ENCODE measurements at places on chromosomes 7 and 10.

GRCh38 chr10:13587391-13587790 lies 626 bp downstream of the PRPF18 start:
- DNase-seq, result no peak

- DNase-seq, result no peak
These were observed 89.3 kb upstream of the ADRB1 start for GRCh38 chr10:113954409-113954808.

DNA sequence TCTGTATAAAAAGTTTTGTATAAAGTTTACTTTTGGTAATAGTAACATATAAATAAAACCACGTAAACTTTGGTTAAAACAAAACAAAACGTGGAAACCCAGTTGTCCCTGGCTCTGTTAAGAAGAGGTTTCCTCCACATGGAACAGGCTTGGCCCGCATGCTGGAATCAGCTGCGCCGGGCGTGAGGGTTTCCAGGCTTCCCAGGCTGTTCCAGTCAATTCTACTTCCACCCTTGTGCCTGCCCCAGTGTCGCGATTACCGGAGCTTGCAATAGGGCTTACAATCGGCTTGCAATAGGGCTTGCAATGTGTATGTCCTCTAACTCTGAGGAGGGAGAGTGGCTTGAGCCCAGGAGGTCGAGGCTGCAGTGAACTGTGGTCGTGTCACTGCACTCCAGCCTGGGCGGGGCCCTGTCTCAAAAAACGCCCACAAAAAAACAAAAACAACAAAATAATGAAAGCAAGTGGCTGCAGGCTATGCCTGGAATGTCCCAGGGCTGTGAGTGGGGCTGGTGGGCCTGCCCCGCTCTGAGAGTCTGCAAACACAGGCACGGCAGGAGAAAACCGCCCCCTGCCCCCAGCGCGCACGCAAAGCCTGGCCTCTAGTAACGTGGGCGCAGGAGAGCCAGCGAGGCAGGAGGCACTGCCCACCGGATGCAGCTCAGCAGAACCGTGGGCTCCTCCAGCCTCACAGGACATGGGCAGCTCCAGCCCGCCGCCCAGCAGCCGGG lies 16.3 kb downstream of the CYP2W1 start:
- no peak for DNase-seq

DNA sequence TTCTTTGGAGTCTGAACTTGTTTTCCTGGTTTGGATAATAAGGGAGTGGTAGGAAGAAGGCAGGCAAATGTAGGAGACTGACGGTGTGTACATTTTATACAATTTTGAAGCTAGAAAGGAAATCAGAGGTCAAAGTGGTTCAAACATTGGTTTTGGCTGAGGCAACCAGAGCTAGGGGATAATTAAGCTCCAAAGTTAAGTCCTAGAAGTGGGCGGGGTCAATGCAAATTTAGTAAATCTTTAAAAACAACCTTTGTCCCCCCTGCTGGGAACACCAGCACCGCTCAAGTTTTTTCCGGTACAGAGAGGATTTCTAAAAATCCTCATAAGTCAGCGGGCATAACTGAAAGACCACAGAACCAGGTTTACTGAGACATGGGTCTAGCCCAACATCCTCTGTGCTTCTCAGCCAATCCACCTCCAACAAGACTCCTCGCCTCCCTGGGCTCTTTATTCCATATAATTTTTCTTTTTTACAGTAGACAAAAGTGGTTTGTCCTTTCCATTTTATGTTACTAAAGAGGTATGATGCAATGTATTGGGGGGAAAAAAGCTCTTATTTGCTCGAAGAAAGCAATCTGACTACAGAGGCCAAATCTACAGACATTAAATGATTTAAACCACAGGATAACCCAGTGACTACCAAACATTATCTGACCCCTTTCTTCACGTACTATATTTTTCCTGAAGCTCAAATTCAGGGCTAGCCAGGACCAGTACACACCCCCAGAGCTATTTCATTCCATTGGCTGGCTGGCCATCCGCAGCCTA lies 1.6 kb downstream of the GLUD1 start:
- no peak for DNase-seq

GRCh38 chr10:125200396-125200795 lies 40.0 kb upstream of the CTBP2 start:
- DNase-seq, result no peak

DNA sequence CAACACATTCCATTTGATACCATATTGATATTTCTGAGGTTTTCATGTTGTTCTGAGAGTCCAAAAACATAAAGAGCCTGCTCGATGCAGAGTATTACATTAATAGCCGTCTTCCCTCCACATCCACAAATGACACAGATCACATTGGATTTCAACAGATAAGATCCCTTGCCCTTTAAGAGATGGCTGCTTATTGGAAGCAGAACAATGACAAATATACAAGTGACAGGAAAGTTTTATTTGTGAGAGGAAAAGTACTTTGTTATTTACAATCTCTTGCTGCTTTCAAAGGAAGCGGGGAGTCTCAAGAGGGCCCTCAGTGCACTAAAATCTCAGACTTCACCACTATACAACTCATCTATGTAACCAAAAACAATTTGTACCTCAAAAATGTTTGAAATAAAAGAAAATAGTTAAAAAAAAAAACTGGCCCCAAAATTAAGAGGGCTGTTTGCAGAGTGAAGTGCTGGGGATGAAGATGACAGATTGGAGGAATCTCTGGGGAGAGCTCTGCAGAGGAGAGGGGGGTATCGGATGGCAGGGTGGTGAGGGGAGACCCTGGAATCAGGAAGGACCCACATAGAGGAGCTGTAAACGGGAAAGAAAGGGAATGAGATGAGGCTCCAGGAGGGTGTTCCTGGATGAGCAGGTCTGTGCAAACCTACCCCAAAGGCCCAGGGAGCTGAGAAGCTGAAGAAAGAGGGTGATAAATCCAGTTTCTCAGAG lies 42.5 kb upstream of the ZNF438 start:
- no peak for DNase-seq

Measured in GF-D8 (cell line).